CD4-positive, alpha-beta T cell treated with Interleukin-17A for 1 hour (primary cell): ENCODE measurements at places on chromosomes 7 and 10.

- no peak for DNase-seq
Measured at GRCh38 chr7:134367956-134368749, 51.4 kb upstream of the SLC35B4 start.

- DNase-seq: no peak
Measured at GRCh38 chr7:11374629-11375028, 401.0 kb downstream of the PHF14 start.

- DNase-seq: no peak
Measured at GRCh38 chr10:125521721-125522680, 161.0 kb downstream of the TEX36 start.

GRCh38 chr10:52542906-52543305 is 228.8 kb downstream of the DKK1 start:
- no peak for DNase-seq

GRCh38 chr7:12814107-12814506 is 126.7 kb downstream of the ARL4A start:
- DNase-seq: no peak

DNA sequence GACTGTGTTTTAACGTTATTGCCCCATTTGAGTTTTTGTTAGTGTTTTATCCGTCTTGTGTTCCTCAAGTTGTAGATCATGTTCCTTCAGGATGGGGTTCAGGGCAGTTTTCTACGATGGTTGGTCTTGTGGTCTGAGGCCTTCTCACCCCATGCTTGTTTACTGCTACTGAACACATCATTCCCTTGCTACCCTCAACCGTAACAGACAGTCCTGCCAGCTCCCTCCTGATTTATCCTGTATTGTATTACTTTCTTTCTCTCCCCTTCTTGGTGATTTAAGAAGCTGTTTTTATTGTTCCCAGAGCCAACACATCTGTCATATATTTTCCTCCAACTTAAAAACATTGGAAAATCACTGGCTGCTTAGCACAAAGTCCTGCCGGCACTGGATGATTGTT is 719.8 kb downstream of the INHBA start:
- DNase-seq: no peak

DNA sequence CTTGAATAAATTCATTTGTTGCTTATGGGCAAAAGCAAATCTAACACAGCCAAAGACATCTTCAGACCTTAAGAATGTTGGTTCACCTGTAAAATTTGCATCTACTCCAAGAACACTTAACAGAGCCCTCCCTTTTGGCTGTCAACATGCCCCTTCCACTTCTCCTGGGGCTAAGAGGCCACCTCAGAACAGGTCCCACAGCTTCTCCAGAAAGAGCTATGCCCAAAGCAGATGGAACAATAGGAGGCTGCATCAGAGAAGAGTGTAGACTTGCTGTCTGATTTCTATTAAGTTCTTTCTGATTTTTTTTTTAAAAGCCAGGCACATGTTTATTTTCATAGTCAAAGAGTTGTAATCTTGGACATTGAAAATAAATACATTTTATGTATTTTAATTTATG is 26.1 kb upstream of the TRIL start:
- no peak for DNase-seq

DNA sequence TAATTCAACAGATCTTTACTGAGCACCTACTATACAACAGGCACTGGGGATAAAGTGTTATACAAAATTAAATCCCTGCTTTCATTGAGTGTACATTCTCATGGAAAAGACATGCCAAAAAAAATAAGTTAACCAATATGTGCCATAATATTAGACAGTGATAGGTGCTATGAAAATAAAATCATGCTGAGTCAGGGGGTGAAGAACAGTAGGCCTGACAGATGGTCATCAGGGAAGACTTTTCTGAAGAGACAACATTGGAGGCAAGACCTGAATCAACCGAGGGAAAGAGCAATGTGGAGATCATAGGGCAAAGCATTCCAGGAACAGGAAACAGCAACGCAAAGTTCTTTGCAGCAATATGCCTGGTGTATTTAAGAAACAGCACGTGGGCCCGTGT is 135.5 kb downstream of the C1GALT1 start:
- no peak for DNase-seq

DNA sequence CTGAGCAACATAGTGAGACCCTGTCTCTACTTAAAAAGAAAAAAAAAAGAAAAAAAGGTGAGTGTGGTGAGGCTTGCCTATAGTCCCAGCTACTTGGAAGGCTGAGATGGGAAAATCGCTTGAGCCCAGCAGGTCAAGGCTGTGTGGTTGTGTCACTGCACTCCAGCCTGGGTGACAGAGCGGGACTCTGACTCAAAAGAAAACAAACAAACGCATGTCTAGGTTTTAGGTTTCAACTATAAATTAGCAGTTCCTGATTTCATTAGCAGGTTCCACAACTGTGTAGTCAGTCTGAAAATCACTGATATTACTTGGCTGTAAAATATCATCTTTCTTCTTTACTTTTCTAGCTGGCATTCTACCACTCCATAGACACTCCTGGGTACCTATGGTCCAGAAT is 155.7 kb upstream of the HGF start:
- no peak for DNase-seq

DNA sequence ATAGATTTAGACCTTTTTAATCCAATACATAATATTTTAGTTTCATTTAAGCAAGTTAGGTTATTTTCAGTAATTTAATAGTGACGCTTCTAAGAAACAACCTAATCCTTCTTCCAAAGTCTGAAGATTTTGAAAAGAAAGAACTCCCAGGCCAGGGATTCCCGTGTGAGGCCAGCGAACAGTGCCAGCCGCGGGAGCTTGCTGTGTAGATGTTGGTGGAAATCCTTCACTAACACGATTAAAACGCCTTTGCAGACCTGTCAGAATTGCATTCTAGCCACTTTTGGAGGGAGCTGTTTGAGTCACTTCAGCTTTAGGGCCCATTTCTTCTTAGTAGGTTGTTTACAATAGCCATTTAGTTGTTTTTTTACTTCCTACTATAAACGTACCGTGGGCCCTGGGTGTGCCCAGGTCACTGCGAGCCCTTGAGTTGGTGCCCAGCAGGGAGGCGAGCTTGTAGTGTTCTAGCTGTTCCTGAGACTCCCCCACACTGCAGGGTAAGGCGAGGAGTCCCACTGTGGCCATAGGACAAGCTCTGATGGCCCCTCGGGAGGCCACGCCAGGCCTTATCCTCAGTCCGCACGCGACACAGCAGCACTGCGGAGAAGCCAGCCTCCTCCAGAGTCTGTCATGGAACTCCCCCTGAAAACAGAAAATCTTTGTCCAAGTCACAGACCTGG is 32.3 kb downstream of the PPP2R2D start:
- no peak for DNase-seq

DNA sequence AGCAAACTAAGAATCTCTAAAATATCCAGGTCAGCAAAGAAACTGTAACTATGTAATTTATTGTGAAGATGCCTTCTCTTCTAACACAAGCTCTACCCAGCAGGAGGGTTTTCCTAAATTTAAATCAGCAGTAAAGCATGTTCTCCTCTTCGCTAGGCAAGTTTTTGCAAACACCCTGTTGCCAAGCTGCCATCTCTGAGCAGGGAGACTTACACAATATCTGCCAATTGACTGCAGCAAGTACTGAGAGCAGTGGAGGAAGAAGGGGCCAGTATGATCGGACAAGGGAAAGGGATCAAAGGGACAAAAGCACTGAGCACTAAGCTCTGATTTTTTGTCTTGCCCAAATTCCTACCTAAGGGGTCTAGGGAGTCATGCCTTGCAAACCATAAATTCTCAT is 16.0 kb upstream of the LANCL2 start:
- no peak for DNase-seq

DNA sequence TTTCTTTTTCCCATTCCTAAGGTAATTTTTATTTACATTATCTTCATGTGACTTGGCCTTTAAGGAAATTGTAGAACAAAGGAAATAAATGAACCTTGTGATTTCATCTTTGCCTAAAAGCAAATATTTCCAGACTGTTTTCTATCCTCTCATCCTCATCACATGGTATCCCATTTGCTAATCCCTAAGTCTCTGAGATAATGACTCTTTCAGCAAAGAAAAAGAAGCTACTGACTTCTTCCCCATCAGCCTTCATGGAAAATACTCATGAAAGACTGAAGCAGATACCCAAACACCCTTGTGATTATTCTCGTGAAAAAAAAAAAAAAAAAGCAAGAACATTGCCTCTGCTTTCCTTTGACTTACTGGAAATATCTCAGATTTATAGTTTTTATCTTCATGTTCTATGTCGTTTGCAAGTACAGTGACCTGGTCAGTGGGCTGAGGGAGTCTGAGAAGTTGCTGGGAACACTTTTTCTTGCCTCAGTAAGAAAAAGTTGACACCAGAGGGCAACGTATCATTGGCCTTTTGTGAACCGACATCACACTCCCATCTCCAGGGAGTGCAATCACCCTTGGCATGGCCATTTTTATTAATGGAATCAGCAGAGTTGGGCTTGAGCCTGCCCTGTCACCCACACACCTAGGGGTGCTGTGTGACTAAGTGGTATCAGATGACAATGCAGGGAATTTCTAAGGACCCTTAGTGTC is 246.0 kb upstream of the KMT2E start:
- no peak for DNase-seq

GRCh38 chr7:85001495-85002345 is 185.1 kb downstream of the SEMA3D start:
- DNase-seq: no peak

DNA sequence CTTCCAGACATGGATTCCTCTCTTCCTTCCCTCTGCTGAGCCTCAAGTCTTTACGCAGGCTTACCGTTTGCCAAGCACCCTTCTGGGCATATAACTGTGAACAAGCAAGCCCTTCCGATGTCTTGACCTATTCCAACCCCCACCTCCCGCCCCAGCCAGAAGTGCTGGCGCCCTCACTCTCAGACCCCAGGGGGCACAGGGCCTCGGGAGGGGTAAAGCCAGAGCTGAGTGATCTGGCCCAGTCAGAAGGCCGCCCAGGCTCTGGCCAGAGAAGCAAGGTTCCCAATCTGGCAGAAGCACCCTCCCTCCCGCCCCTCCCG is 1.2 kb downstream of the PRRT4 start:
- DNase-seq: no peak

- no peak for DNase-seq
Measured at GRCh38 chr7:27205325-27206280, 5.7 kb upstream of the HOXA13 start.

DNA sequence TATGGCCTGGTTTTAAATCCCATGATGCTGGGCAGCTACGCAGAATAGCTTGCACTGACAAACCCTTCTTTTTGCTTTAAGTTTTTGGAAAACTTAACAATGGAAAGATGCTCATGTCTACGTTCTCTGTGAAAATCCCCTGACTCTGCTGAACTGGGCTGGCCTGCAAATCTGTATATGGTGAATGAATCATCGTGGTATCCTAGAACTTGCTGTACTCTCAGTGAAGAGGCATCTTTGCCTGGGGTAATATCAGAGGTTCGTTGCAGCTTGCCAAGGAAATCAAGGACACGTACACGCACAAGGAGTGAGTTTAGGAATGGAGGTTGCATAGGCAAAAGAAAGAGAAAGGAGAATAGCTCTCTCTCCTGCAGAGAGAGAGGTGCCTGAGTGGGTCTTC is 382.0 kb upstream of the ADARB2 start:
- no peak for DNase-seq

DNA sequence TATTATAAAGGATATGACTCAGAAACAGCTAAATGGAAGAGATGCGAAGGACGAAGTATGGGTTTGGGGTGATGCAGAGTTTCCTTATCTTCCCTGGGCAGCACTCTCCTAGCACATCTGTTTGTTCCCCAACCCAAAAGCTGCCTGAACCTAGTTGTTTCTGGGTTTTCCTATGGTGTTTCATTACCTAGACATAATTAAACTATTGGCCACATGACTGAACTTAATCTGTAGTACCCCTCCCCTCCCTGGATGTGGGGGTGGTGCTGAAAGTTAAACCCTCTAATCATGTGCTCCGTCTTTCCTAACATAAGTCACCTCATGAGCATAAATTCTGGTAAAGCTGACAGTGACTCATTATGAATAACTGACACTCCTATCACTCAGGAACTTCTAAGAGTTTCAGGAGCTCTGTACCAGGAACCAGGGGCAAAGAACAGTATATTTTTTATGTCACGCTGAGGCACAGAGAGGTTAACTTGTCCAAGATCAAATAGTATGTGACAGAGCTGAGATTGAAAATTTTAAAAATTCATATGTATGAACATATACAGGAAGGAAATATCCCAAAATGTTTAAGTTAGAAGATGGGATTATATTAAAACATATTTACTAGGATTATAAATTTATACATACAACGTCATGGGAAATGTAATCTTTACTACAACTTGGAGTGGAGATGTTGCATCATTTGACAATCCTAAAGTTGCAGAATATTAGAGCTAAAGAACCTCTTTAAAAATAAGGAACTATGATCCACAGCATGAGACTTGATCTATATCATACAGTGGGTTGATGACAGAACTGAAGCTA is 4.8 kb downstream of the STRIP2 start:
- no peak for DNase-seq

- DNase-seq: no peak
Measured at GRCh38 chr7:29190349-29191045, 4.1 kb upstream of the CHN2 start.

DNA sequence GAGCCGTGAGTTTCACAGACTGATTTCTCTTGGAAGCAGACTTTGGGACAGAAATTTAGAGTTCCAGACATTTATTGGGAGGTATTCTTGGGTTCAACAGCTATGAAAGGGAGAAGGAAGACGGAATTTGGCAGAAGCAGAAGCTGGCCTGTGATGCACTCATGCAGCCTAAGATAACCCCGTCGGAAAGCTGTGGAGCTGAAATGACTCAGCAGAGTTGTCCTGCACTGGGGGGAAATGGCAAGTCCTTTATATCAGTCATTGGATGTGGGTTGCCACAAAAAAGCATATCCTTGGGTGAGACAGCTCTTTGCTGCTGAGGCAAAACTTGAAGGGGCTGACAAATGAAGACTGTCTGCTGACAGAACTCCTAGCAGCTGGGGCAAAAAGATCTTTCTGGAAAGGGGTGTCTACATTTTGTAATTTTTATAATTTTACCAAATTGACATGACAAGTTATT is 11.5 kb upstream of the MICU1 start:
- no peak for DNase-seq

DNA sequence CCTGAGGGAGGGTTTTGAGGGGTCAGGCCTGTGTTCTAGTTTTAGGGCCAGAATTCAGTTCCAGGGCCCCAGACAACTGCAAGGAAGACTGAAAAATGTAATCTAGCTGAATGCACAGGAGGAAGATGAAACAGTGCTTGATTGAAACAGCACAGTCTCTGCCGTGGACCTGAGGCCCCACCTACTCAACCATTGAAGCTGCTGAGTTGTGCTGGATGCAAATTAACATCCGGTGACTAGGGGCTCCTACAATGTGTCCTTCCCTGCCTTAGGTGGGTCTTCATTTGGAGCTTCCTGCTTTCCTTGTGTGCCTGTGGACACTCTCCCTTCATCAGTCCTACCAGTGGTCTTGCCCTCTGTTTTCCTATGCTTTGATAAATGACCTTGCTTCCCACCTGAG is 5.7 kb downstream of the GLRX3 start:
- DNase-seq: peak; percentile 21

GRCh38 chr7:4683043-4683883 is 1.2 kb downstream of the FOXK1 start:
- peak; percentile 29 for DNase-seq

DNA sequence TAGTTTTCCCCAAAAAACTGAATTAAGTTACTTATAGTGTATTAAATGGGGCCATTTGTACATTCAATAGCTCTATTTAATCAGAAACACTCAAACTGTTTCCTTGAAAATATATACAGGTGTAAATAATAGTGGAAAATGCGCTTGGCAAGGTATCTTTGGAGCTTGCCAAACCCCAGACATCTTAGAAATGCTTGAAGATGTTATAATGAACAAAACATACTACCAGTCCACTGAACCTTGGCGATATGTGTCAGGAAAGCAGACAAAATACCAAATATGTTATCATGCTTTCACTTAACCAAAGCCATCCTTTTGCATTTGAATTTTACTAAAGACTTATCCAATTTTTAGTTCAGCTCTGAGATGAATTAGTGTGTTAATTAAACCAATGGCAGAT is 352.7 kb upstream of the SEMA3A start:
- DNase-seq: no peak
